ENCODE measurements at places on chromosomes 6 and 20. TPM values are rescaled to one million over a fixed set of nuclear protein-coding genes. Genes with fewer than 3 reads are reported as not detected.

DNA sequence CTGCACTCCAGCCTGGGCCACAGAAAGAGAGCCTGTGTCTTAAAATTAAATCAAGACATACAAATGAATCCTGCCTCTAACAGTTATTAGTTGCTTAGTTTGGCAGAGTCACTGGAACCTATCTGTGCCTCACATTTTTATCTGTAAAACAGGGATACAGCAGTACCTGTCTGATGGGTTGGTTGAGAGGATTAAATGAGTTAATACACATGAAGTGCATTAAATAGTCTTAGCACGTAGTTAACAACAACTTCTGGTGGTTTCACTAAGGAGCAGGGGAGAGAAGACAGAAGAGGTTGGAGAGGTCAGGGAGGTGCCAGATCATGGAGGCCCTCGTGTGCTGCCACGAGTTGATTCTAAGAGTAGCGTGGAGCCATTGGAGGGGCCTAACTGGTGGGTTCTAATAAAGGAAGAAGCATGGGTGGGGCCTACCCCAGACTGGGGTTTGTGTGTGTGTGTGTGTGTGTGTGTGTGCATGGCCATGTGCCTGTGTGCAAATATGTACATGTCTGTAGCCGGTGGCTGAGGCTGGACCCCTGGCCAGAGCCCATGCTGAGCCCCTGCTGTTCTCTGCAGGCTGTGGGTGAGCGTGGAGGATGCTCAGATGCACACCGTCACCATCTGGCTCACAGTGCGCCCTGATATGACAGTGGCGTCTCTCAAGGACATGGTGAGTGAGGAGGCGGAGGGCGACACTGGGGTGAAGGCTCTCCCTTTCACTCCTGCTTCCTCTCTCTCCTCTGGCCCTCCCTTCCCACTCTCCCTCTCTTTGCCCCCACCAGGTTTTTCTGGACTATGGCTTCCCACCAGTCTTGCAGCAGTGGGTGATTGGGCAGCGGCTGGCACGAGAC, 9.1 kb downstream of the RBCK1 start:
- no peak overlapping the region for H3K27ac ChIP-seq
- H3K36me3 ChIP-seq: peaks cover 44% of the 10 kb centered on the region
- H3K4me3 ChIP-seq: no peak overlapping the region
- no peaks in the 10 kb centered on the region for H3K27me3 ChIP-seq

Gene IPCEF1
- 1.5 TPM for total RNA-seq

Gene SLC18B1
- total RNA-seq: 24.2 TPM

Gene GTSF1L
- total RNA-seq: not detected

DNA sequence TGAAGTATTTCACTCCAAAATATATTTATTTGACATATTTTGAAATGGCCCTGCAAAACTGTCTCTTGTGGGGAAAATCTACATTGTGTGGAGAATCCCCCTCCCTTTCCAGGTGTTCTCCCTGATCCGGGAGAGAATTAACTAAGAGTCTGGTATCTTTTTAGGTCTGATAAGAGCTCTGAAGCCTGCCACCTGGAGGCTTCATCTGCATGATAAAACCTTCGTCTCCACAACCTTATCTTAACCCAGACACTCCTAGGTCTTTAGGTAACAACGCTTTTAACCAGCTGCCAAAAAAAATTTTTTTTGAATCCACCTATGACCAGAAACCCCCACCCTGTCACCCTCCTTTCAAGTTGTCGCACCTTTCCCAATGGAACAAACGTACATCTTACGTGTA, 43.0 kb downstream of the FAM184A start:
- no peak overlapping the region for H3K27ac ChIP-seq
- DNase-seq: no peak
- no peaks in the 10 kb centered on the region for H3K27me3 ChIP-seq
- no peak overlapping the region for H3K4me3 ChIP-seq
- no peaks in the 10 kb centered on the region for H3K36me3 ChIP-seq
- peaks cover 17% of the 10 kb centered on the region for H3K4me1 ChIP-seq

DNA sequence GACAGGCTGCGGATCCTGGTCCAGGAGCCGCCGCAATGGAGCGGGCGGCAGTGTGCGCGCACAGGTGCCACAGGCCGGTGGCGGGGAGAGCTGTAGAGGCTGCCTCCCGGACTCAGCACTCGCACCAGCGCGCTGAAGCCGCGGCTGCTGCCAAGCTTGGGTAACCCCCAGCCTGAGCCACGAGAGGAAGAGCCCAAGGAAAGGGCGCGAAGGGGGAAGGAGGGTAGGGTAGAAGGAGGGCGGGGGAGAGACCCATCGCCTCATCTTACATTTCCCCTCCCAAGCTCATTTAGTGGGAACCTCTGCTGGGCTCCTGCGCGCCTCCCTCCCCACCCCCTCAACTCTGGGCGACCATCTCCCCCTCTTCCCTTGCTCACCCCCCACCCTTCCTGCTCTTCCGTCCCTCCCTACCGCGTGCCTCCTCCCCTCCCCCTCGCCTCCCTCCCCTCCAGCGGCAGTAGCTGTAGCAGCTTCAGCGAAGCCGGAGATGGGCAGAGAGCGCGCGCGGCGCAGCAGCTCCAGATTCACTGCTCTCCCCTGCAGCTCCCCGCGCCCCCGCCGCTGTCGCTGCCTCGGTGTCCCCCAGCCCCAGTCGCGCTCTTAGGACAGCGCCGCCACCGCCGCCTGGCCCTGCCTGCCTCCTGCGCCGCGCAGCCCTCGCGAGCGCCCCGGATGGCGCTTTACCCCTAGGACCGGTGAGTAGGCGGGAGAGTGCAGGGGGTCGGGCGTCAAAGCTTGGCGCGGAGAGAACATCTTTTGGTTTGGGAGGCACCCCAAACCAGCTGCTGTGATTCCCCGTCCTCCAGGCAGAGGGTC, at the start of gene FUT9:
Gene FUT9 (plus strand): TSS at position 457 of the 816 bp plus-strand sequence. CDS start 187,182 bp downstream, outside the sequence.
- H3K36me3 ChIP-seq: no peaks in the 10 kb centered on the region
- peaks cover 53% of the 10 kb centered on the region for H3K27me3 ChIP-seq
- peaks cover 23% of the 10 kb centered on the region for H3K4me1 ChIP-seq
- peak within 1 kb of the TSS; percentile 76 for H3K4me3 ChIP-seq
- no peak within 1 kb of the TSS for H3K27ac ChIP-seq

Gene RAD21L1
- total RNA-seq: not detected

GRCh38 chr20:50730765-50731054, 670 bp upstream of the PARD6B start:
- peak overlapping the region; percentile 98 for H3K27ac ChIP-seq
- H3K4me1 ChIP-seq: peaks cover 67% of the 10 kb centered on the region
- peak overlapping the region; percentile 77 for H3K4me3 ChIP-seq
- no peaks in the 10 kb centered on the region for H3K36me3 ChIP-seq
- DNase-seq: no peak

GRCh38 chr20:49290608-49291191, 12.8 kb upstream of the ZNFX1 start:
- H3K36me3 ChIP-seq: peaks cover 72% of the 10 kb centered on the region
- no peaks in the 10 kb centered on the region for H3K27me3 ChIP-seq
- peaks cover 16% of the 10 kb centered on the region for H3K4me1 ChIP-seq
- H3K27ac ChIP-seq: peak overlapping the region; percentile 44
- H3K4me3 ChIP-seq: no peak overlapping the region

DNA sequence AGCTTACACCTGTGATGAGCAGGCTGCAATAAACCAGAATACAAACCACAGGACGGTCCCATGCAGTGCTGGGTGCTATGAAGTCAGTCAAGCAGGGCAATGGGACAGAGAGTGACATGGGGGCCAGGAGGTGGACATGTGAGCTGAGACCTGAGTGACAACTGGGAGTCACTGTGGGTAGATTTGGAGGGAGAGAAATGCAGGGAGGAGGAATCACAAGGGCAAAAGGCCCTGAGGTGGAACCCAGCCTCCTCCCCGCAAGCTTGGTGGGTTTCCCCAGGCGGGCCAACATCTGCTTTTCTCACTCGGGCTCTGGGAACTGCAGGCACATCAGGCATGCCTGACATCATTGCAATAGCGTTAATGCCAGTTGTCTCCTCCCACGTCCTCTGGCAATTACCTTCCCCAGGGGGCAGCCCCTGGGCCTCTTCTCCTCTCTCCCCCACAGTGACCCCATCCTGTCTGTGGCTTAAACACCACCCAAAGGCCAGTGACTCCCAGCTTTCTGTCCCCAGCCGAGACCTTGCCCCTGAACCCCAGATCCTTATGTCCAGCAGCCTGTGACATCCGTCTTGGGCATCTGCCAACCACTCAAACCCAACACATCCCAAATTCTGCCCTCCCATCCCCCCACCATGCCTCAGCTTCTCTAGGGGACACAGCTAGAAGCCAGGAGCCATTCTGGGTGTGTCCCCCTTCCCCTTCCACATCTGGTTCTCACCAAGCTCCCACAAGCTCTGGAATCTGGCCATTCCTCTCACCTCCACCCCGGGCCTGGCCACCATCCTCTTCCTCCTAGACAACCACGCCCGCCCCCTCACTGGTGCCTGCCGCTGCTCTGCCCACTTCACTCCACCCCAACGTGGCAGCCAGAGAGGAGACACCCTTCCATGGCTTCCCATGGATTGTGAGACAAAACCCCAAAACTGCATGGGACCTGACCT, 28.2 kb downstream of the PDRG1 start:
- H3K36me3 ChIP-seq: no peaks in the 10 kb centered on the region
- DNase-seq: no peak
- H3K27ac ChIP-seq: no peak overlapping the region
- H3K4me3 ChIP-seq: no peak overlapping the region
- H3K4me1 ChIP-seq: peaks cover 26% of the 10 kb centered on the region

DNA sequence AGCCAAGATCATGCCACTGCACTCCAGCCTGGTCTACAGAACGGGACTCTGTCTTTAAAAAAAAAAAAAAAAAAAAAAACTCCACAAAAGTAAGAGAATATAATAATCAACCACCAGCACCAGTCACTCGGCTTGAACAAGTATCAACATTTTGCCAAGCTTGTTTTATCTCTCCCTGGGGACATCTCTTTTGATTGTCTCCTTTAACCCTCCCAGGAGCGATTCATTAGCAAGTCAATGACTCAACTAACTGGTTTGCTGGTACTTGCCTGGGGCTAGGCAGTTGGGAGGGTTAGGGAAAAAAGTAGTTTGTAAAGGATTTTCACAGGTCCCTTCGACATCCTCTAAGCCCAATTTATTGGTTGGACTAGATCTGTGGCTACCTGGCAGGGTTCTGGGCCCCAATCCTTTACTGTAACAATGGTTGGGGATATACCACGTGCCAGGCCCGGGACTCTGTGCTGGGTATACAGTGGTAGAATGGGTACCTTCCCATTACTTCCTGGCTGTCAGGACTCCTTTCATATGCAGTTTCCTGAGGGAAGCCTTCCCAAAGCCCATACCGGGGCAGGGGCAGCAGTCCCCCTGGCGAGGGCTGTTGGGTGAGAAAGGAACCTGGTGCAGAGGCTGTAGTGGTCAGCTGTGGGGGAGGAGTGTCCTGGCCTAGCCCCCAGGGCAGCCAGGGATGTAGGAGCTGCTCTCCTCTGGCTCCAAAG, 12.2 kb downstream of the TGIF2 start:
- H3K4me1 ChIP-seq: peaks cover 2% of the 10 kb centered on the region
- no peak overlapping the region for H3K4me3 ChIP-seq
- no peaks in the 10 kb centered on the region for H3K27me3 ChIP-seq

GRCh38 chr20:10708351-10709185, 34.8 kb upstream of the JAG1 start:
- peaks cover 6% of the 10 kb centered on the region for H3K4me1 ChIP-seq
- H3K36me3 ChIP-seq: peaks cover 1% of the 10 kb centered on the region

GRCh38 chr20:17298171-17298570, 71.3 kb downstream of the PCSK2 start:
- H3K4me3 ChIP-seq: no peak overlapping the region
- peaks cover 5% of the 10 kb centered on the region for H3K4me1 ChIP-seq
- H3K36me3 ChIP-seq: no peaks in the 10 kb centered on the region
- no peaks in the 10 kb centered on the region for H3K27me3 ChIP-seq

Gene LHFPL5
- not detected for total RNA-seq

Gene NMBR
- total RNA-seq: not detected
